ENCODE measurements at places on chromosomes 7 and 10. TPM values are rescaled to one million over a fixed set of nuclear protein-coding genes. Genes with fewer than 3 reads are reported as not detected.

- peaks cover 54% of the 10 kb centered on the region for H3K4me1 ChIP-seq
- H3K4me3 ChIP-seq: peak within 1 kb of the TSS; percentile 77
- no peaks in the 10 kb centered on the region for H3K36me3 ChIP-seq
These were observed at the start of gene TMEM229A for GRCh38 chr7:124032369-124033094. TSS of gene TMEM229A (minus strand) at chr7:124033067. CDS start at chr7:124033003, 64 bp downstream.

Gene BEND7
- 14.8 TPM for total RNA-seq

DNA sequence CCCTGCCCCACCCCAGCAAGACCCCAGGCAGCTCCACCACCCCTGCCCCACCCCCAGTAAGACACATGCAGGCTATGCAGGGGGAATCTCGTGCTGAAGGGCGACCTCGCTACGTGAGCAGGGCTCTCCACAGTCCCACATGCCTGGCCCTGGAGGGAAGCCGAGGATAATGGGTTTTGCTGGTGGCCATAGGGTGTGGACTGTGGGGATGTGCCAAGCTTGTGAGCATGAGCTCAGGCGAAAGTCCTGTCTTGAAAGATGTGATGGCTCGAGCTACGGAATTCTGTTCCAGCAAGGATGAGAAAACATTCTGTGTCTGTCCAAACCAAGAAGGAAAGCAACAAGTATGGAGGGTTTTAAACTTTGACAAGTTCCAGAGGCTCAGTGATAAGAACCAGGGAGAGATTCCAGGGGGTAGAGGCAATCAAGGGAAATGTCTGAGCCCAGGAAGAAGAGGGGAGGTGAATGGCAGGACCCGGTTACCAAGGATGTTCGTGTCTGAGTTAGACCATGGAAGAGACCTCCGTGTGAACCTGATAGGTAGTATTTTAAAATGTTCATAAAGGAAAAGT, 63.1 kb downstream of the PYROXD2 start:
- H3K27me3 ChIP-seq: peaks cover 23% of the 10 kb centered on the region
- H3K4me3 ChIP-seq: no peak overlapping the region
- DNase-seq: no peak
- no peak overlapping the region for H3K27ac ChIP-seq

Gene SFTPA1
- total RNA-seq: not detected

Gene NPY4R2
- not detected for total RNA-seq

Gene GPR26
- not detected for total RNA-seq

Measured in A673 (cell line).